ENCODE measurements at places on chromosomes 4 and X.

DNA sequence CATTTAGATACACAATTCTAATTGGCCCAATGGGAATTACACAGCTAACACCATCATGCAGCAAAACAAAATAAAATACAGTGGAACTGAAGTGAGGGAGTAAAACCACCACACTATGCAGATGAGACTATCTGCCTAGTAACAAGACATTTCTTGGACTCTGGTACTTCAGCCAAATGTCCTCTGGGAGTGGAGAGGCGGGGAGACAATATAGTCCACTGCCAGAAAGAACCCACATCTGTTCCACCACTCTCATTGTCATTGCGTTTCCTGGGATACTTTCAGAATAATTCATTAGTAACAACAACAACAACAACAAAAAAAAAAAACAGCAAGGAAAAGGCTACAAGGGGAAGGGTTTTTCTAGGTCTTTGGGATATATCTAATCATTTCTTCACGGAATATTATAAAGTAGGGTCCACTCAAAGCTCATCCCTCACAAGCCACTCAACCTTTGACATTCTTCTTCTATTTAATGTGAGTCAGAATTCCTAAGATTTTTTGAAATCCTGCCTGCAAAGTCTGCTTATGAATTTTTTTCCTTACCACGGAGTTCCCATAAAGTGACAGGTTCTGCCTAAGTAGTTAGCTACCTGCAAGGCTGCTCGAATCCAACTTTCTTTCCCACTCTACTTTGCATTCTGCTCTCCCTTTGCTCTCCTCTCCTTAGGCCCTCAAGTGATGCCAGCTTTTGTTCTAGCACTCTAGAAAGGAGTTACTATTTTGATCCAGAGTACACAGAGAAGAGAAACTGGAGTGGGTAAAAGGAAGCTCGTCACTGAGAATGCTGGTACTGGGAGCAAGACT, 254.6 kb downstream of the CHIC1 start:
- no peak for DNase-seq

DNA sequence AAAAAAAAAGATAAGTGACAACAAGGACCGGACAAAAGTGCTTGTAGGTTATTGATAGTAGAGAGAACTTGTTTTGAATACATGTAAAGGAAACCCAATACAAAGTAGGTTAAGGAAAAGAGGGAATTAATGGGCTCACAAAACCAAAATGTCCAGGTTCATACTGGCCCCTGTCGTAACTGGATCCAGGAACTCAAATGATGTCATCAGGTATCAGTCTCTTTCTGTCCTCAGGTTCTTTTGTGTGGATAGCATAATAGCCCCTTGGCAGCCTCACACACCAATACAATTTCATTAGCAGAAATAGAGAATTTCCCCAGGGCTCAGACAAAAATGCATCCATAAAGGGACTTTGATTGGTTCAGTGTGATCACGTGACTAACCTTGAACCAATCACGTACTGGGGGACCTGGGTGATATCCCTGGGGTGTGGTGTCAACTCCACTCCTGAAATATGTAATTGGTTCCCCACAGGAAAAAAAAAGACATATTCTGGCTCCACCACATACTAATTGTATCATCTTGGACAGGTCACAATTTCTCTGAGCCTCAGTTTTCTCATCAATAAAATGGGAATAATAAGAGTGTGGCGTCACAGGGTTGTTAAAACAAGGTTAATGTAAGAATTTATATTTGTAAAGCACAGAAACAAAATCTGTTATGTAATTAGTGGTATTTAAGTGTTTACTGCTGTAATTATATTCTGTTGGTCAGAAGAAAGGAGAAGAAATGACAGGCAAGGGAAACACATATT, 174.8 kb downstream of the PDGFRA start:
- DNase-seq: no peak

GRCh38 chr4:139229534-139230039, 50.4 kb downstream of the MGARP start:
- DNase-seq: peak; percentile 77

DNA sequence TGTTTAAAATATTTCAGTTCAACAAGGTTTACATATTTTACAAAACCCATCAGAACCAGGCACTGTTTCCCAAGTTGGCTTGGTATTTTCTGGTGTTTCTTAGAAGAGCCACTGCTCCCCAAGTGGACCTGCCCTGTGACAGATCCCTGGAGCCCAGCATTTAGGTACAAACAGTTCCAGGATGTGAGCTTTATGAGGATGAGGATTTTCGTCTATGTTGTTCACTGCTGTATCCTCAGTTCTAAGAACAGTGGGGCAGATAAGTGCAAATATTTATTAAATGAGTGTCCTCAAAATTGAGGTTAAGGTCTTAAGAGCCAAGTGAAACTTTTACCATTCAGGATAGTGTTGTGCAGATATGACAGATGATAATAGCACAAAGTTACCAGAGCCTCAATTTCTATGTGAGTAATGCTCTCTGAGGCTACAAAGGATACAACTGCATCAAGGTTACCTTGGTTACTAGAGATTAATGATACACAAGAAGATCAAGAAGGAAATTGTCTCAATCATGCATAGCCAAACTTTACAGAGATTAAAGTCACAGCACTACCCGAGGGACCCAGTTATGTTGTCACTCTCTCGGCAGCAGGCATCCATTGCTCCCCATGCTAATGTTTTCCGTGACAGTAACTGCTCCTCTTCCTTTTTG, 37.5 kb downstream of the ANXA3 start:
- DNase-seq: no peak

DNA sequence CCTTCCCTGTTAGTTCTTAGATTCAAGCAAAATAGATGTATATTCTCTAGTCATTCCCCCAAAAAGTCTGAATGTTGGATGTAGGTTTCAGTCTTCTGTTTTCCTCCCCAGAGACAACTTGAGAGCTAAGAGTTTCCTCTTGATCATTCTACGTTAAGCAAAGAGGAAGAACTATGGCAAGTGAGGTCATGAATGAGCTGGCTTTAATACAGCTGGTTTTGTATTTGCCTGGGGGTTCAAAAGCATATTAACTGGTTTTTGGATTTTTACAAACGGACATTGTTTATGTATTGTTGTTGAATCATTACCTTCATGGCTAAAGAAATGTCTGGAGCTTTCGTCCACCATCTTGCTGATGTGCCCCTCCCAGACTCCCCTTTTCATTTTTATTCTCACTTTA, 916.7 kb upstream of the POU3F4 start:
- no peak for DNase-seq

DNA sequence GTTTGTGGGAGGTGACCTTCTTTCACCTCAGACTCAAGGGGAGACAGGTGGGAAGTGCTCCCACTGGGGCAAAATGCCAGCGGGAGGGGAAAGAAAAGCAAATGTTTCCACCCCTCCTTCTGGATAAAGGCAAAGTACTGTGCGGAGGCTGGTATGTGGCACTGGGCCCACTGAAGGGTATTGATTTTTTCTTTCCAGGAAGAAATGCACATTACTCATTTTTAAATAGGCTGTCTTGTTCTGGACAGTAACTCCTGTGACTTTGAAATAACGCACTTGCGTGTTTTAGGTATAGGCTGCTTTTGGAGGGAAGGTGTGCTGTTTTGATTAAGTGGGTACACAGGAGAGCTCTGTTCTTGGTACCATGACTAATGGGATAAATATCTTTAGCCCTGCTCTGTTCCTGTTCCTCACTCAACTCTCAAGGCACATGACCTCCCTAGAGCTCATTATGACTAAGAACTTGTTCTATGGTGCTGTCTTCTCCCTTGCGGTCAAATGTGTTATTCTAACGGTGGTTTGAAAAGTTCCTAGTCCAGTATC, 40.7 kb upstream of the MBTPS2 start:
- peak; percentile 26 for DNase-seq

- DNase-seq: peak; percentile 37
Observed at GRCh38 chrX:133923113-133923512, 62.3 kb downstream of the GPC3 start.

DNA sequence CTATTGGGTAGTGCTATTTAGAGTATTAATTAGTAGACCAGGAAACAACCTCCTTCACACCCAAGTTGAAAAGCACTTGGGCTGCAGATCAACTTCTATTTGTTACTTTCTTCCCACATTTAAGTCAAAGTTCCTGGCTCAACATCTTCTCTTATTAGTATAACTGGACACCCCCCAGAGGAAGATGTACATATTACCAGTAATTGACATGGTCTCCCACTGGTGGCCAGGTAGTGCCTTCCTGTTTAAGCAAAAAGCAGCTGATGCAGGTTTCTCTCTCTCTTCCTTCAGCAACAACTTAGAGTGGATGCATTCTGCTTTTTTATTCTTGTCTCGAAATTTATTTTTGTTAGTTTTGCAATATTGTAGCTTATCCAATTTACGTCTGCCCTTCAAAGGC, 438.1 kb downstream of the GBA3 start:
- no peak for DNase-seq

GRCh38 chr4:104457308-104457981, 37.2 kb downstream of the CXXC4 start:
- DNase-seq: no peak

GRCh38 chr4:67460574-67460973, 84.7 kb downstream of the CENPC start:
- no peak for DNase-seq

DNA sequence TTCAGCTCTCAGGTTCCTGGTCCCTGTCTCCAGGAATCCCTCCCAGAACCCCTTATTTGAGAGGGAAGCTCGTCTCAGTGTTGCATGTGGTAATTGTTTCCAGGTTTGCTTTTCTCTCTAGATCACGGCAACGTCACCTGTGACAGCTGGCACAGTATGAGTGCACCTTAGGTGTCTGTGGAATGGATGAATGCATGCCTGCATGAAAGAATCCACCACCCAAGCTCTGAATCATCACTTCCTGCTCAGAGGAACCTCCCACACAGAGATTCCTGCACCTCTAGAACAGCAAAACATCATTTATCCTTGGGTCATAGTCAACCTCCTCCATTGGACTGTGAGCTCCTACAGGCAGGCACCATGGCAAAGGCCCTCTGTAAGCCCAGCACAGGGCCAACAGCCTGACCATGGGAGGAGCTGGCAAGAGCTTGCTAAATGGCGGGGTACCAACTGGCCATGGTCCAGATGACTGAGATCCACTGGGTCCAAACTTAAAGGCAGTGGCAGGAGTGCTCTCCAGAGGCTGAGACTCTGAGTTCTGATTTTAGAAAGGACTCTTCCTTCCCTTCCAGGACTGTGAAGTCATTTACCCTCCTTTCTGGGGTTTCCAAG, 116.2 kb downstream of the SLC2A9 start:
- no peak for DNase-seq

DNA sequence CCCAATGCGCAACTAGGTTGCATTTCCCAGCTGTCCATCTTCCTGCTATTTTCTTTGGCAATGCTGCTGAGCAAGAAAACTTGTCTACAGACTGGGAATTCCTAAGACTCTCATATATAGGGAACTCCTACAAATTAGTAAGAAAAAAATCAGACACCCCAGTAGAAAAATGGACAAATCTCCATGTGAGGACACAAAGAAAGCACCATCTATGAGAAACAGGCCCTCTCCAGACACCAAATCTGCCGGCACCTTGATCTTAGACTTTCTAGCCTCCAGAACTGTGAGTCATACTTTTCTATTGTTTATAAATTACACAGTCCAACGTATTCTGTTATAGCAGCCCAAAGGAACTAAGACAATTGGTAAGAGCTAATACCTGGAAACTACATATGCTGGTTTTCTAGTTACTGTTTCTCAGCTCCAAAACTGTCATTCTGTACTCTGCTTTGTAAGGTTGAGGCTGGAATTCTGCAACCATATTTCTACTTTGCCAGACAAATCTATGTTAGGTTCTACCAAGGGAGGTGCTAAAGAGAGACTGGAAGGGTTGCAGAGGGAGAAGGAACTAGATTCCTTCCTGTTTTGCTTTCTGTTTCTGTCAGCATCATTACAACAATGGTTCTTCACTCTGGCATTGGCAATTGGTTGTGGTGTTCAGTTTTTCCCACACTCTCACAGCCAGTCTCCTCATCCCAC, 35.7 kb upstream of the FAM241A start:
- peak; percentile 32 for DNase-seq

DNA sequence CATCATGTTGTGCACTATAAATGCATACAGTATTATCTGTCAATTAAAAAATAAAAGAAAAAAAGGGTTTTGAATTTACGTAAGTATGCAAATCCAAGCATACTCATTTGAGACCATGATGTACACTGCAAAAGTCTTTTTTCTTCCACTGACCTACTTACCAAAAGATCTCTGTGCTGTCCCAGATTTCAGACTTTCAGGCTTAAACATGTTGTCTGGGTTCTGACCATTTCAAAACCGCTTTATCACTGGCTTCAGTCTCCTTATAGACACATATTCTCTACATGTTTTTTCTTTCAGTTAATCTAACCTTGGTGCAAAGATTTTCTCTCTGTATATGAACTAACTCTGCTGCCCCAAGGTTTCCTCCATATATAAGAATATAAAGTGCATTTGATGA, 58.6 kb upstream of the CXCL8 start:
- DNase-seq: no peak

DNA sequence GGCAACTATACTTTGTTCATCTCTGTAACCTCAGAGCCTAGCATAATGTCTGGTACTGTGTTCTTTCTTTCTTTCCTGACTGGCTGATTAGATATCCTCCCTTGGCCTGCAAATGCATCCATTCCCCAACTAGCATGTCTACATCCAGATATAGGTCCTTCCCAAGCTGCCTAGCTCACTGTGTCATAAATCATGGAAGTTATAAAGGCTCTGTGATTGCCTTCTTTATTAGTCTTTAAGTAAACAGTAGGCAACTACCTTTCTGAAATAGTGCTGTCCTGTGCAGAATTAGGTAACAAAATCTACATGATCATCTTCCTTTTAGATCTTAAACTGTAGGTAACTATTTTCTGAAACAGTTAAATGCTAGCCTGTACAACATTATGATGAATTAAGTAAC, 224.5 kb downstream of the DLG3 start:
- no peak for DNase-seq

DNA sequence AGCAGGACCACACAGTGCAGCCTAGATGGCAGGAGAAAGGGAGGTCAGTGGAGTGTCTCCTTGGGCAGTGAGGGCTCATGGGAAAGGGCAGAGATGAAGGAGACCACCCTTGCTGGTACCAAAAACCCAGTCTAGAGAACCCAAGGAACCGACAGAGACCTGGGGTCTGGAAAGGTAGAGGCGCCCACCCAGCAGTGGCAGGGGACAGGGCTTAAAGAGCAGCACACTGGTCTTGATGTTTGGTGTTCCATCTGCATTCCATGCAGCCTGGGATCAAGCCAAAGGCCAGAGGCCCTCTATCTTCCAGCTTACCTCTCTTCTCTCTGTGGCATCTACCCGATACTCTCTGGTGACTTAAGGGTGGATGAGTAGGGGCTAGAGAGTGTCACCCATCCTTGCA, 127.5 kb downstream of the PJA1 start:
- no peak for DNase-seq

DNA sequence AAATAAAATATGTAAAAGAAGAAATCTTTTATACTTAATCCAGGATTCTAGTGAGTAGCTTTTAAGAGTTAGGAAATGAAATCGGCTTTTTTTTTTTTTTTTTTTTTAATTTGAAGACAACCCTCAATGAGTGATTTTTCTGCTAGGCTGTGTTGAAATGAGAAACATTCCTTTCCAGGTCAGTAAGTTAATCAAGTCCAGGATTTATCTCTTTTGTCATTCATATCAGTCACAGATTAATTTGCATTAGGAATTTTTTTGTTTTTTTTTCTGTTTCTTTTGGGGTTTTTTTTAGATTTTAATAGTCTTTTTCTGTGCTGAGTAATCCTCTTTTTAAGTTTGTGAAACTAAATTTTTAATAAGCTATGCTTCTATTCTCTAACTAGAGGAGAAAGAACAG, 448.1 kb downstream of the ADGRL3 start:
- DNase-seq: no peak

- DNase-seq: no peak
Observed at GRCh38 chrX:51024106-51024696, 113.7 kb downstream of the BMP15 start.

- no peak for DNase-seq
Observed at GRCh38 chrX:152861116-152861515, 30.3 kb downstream of the NSDHL start.

Data from stomach (tissue), 19 donors.